ENCODE measurements at places on chromosomes 4 and X. TPM values are rescaled to one million over a fixed set of nuclear protein-coding genes. Genes with fewer than 3 reads are reported as not detected.

GRCh38 chrX:41471786-41472185 is 24.6 kb downstream of the NYX start:
- no peak for DNase-seq
- no peak overlapping the region for H3K27ac ChIP-seq
- no peak overlapping the region for H3K4me3 ChIP-seq
- H3K36me3 ChIP-seq, result no peaks in the 10 kb centered on the region
- no peaks in the 10 kb centered on the region for H3K4me1 ChIP-seq
- H3K27me3 ChIP-seq, result no peaks in the 10 kb centered on the region

GRCh38 chr4:140367738-140368137 is 5.7 kb upstream of the SCOC start:
- no peak overlapping the region for H3K4me3 ChIP-seq
- no peaks in the 10 kb centered on the region for H3K4me1 ChIP-seq
- DNase-seq, result no peak
- H3K27me3 ChIP-seq, result no peaks in the 10 kb centered on the region

DNA sequence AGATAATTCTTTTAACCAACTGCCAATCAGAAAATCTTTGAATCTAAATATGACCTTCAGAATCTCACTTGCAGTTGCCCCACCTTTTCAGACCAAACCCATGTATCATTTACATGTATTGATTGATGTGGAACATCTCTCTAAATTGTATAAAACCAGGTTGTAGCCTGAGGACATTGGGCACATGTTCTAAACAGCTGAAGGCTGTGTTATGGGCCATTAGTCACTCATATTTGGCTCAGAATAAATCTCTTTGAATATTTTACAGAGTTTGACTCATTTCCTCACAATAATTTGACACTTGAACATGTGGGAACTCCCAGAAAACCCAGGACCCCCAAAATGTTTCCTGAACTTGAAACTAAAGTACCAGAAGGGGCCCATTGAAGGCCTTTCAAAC is 58.7 kb downstream of the UGT2B10 start:
- no peak overlapping the region for H3K27ac ChIP-seq
- DNase-seq, result no peak
- H3K27me3 ChIP-seq, result no peaks in the 10 kb centered on the region
- no peaks in the 10 kb centered on the region for H3K36me3 ChIP-seq

DNA sequence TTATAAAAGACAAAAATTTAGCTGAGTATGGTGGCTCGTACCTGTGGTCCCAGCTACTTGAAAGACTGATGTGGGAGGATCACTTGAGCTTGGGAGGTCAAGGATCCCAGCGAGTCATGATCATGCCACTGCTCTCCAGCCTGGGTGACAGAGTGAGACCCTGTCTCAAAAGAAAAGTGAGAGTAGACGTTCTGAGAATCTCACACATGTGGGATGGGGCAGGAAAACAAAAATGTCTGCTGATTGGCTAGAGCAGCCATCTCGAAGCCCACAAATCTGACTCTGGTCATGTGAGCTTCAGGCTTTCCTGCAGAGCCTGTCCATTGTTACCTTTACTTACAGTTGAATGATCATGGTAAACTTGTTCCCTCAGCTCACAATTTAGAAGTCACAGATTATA is 23.1 kb upstream of the SLC9A7 start:
- no peak overlapping the region for H3K4me3 ChIP-seq
- H3K27ac ChIP-seq, result no peak overlapping the region
- H3K36me3 ChIP-seq, result no peaks in the 10 kb centered on the region
- H3K27me3 ChIP-seq, result no peaks in the 10 kb centered on the region
- no peak for DNase-seq
- H3K4me1 ChIP-seq, result no peaks in the 10 kb centered on the region

DNA sequence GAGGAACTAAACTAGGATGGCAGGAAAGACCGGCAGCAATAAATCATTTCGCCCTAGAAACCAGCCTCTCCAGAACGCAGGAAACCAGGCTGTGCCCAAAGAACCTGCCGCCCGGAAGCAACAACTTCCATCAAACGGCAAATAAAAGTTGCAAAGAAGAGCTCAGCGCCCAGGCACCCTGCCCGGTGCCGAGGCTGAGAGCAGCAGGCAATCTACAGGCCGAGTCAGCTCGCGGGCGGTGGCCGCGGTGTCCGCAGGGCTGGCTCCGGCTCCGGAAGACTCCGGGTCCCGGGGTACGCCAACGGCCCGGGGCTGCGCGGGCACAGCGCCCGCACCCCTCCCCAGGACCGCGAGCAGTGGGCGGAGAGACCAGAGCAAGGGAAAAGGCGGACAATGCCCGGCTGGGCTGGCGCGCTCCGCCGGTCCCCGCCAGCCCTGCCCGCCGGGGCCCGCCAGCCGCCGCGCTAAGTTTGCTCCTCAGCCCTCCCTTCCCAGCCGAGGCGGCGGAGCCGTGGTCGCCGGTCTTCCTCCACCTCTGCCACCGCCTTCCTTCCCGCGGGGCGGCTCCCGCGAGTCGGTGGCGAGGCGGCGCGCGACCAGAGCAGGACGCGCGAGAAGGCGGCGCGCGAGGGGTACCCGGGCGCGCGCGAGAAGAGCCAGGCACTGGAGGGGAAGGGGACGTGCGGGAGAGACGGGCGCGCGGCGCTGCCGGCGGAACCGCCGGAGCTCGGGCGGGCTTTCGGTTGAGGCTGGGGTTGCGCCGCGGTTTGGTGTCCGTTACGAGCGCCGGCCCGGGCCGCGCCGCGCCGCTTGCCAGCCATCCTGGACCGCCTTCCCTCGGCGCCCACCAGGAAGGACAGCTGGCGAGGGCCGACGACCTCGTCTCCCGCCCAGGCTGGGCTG is 733 bp downstream of the FRYL start:
- peak overlapping the region; percentile 97 for H3K27ac ChIP-seq
- no peaks in the 10 kb centered on the region for H3K27me3 ChIP-seq
- peak; percentile 39 for DNase-seq
- peaks cover 18% of the 10 kb centered on the region for H3K4me1 ChIP-seq
- no peaks in the 10 kb centered on the region for H3K36me3 ChIP-seq
- peak overlapping the region; percentile 82 for H3K4me3 ChIP-seq

GRCh38 chr4:41267997-41268396 is 11.3 kb downstream of the UCHL1 start:
- no peak for DNase-seq
- H3K4me3 ChIP-seq, result no peak overlapping the region
- no peak overlapping the region for H3K27ac ChIP-seq

DNA sequence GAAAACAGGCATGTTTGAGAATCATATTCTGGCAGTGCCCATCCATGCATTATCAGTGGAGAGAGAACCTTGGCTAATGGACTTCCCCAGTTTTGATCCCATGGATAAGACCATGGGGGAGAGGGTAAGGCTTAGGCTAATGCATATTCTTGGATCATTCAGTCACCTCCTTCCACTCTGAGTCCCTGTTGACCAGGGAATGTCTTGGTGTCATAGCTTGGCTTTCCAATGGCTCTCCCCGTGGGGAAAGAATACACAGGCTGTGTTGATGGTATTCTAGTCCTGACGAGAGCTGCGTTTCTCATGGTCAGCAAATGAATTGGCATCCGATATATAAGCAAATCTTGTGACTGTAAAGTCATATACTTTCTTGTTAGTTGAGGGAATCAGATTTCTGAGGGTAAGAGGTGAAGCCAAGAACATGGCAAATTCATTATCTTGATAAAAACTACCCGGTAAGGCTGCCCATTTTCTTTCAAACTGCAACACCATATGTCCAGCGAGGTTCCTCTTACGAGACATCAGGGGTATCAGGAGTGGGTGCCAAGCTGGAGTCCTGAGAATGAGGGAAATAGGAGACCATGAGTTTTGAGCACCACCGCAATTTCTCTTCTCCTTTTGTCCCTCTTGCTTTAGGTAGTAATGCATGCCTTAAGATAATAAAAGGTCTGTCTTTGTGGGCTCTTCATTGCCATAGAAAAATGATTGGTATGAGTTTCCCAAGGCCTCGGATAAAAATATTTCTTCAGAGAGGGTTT is 18.0 kb downstream of the RHOH start:
- no peaks in the 10 kb centered on the region for H3K4me1 ChIP-seq
- no peak for DNase-seq
- H3K27me3 ChIP-seq, result no peaks in the 10 kb centered on the region
- H3K27ac ChIP-seq, result no peak overlapping the region

DNA sequence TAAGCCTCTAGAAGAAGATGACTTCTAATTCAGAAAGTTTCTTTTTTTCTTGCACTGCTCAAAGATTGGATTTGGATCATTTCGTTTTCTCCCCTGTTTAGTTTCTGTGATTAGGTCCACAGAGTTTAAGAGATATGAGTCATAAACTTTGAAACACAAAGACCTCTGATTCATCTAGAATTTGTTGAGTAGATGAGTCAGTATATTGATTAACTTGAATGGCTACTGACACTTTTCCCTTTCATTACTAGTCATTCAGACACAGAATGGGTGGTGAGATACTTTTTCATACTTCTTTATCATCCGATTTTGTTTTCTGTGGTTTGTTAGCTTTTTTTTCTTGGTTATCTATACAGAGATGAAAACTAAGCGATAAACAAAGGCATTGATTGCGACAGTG is 34.1 kb upstream of the AFF2 start:
- no peaks in the 10 kb centered on the region for H3K36me3 ChIP-seq
- H3K27ac ChIP-seq, result no peak overlapping the region
- H3K4me3 ChIP-seq, result no peak overlapping the region
- H3K27me3 ChIP-seq, result no peaks in the 10 kb centered on the region

DNA sequence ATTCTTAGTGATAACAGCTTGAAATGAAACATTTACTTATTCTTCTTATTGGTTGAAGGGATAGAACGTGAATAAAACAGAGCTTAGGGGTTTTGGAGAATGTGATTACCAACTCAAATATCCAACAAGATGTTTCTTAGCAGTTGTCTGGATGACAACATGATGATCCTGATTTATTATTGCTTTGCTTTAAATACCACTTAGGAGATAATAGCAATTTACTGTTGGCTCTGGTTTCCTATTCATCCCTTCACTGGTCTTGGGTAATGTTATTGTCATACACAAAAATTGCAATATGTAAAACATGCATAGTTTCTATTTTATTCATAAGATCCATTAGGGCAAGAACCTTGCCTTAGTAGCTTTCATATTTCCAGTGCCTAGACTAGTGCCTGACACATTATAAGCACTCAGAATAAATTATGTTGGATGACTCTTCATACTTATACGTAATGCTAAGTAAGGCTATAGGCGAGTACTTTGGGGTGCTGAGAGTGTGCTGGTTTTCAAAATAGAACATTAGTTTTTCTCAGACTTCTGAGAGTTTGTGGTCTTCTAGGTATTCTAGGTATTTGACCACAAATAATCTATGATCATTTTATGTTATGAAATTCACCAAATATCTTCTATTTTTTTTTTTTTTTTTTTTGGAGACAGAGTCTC is 58.6 kb upstream of the PGRMC2 start:
- no peak overlapping the region for H3K4me3 ChIP-seq
- no peak for DNase-seq

DNA sequence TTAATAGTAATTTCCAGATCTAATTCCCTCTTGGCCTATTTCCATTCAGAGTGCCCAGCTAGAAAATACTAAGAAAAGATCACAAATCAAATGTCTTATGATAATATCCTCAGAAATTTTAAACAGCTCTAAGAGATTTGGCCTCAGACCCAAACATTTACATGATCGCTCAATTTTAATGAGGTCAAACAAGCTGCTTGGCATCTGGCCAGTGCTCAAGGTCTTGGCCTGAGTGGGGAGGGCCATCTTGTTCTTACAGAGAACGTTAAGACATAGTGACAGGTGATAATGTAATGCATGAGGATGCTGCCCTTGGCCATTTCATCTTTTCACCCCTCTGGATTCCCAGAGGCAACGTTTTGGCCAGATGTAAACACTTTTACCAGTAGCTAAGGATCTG is 159.2 kb upstream of the SLC7A11 start:
- peaks cover 3% of the 10 kb centered on the region for H3K4me1 ChIP-seq
- H3K4me3 ChIP-seq, result no peak overlapping the region
- DNase-seq, result peak; percentile 75
- no peaks in the 10 kb centered on the region for H3K27me3 ChIP-seq
- no peaks in the 10 kb centered on the region for H3K36me3 ChIP-seq

DNA sequence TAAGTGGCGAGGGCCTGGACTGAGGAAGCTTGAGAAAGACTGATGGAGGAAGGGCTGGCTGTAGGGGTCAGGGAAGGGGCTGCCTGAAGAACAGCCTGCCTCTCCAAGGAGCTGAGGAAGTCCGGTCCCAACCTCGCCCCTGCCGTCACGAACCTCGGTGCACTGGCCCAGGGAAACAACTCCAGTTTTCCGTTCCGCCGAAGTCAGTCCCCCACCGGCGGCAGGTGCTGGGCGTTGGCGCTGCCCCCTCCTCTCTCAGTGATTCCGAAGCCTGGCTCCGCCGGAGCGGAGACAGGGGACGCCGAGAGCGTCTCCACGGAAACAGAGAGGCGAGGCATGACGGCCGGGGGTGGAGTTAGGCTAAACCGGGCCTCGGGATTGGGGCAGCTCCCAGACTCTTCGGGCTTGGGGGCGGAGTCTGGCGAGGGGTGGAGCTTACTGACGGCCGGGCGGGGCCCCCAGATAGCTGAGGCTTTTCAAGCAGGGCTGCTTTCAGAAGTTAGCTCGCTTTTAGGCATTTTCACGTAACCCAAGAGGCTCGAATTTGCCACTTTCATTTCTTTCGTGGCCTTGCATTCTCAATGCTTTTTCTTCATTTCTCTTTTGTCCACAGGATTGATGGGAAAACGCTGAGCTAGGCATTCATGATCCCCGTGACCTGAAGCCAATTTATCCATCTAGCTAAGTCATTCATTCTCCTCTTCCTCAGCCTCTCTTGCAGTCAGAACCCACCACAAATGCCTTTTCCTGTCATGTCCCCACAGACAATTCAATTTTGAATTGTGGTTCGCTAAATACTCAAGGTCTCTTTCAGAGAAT is at the start of gene TTC29:
TSS of gene TTC29 (minus strand) at position 309 of the 819 bp plus-strand sequence. CDS start 5,969 bp downstream, outside the sequence.
- H3K4me3 ChIP-seq, result peak within 1 kb of the TSS; percentile 37
- no peak within 1 kb of the TSS for H3K27ac ChIP-seq
- H3K27me3 ChIP-seq, result no peaks in the 10 kb centered on the region

- H3K4me1 ChIP-seq, result no peaks in the 10 kb centered on the region
- H3K27me3 ChIP-seq, result no peaks in the 10 kb centered on the region
- no peak for DNase-seq
- no peaks in the 10 kb centered on the region for H3K36me3 ChIP-seq
- H3K4me3 ChIP-seq, result no peak overlapping the region
Measured at GRCh38 chr4:106183551-106183950, 132.5 kb downstream of the TBCK start.

- no peak for DNase-seq
- no peaks in the 10 kb centered on the region for H3K27me3 ChIP-seq
- H3K4me3 ChIP-seq, result no peak overlapping the region
- no peaks in the 10 kb centered on the region for H3K4me1 ChIP-seq
- no peaks in the 10 kb centered on the region for H3K36me3 ChIP-seq
Measured at GRCh38 chr4:85866508-85866907, 391.6 kb downstream of the ARHGAP24 start.

- DNase-seq, result no peak
- no peak overlapping the region for H3K4me3 ChIP-seq
- no peaks in the 10 kb centered on the region for H3K36me3 ChIP-seq
- no peak overlapping the region for H3K27ac ChIP-seq
- H3K27me3 ChIP-seq, result no peaks in the 10 kb centered on the region
Measured at GRCh38 chr4:77671051-77671450, 65.4 kb downstream of the CXCL13 start.

- no peaks in the 10 kb centered on the region for H3K27me3 ChIP-seq
- no peak for DNase-seq
- no peaks in the 10 kb centered on the region for H3K4me1 ChIP-seq
- H3K36me3 ChIP-seq, result no peaks in the 10 kb centered on the region
- no peak overlapping the region for H3K27ac ChIP-seq
Measured at GRCh38 chrX:349702-350101, 31.1 kb upstream of the GTPBP6 start.

- no peak for DNase-seq
- H3K27ac ChIP-seq, result no peak overlapping the region
- no peaks in the 10 kb centered on the region for H3K36me3 ChIP-seq
- no peaks in the 10 kb centered on the region for H3K4me1 ChIP-seq
Measured at GRCh38 chrX:129718676-129719075, 20.1 kb upstream of the XPNPEP2 start.

The MAOA gene
- total RNA-seq, result 74.0 TPM

The ZCCHC18 gene
- not detected for total RNA-seq
